ENCODE measurements at places on chromosomes 1 and 21.

GRCh38 chr1:168236836-168237611, 11.2 kb downstream of the SFT2D2 start:
- no peak for DNase-seq

DNA sequence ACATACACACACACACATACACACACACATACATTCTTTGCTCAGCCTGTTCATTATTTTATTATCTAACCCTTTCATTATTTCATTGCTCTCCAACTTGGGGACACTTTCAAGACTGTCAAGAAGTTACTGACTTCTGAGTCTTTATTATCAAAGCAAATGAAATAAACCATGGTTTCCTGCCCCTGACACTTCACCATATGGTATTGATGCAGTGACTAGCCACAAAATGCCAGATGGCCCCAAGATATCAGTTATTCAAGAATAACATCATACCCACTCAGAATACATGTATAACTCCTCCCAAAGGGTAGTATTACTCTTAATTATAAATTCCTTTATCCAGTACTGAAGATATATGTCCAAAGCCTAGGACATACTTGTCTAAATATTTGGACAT, 197.3 kb downstream of the MRPL39 start:
- no peak for DNase-seq

GRCh38 chr1:228059634-228060457, 22.7 kb upstream of the ARF1 start:
- DNase-seq: peak; percentile 20

- DNase-seq: no peak
Observed at GRCh38 chr21:34941162-34941561, 107.9 kb downstream of the RUNX1 start.

DNA sequence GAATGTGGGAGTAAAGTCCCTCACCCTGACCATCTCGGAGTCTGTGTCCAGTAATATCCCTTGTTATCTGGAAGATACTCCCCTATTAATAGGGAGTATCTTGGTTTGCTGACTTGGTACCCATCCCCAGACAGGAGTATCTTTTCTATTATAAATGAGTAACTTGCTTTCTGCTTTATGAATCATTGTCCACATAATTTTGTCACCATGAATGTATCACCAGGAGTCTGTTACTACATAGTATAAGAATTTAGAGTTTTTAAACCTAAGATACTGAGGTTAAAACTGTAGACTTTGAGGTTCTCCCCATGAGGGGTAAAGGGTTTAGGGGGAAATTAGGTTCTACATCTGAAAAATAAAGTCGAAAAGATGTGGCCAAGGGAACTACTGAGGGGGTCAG, 175.6 kb downstream of the FCRL5 start:
- no peak for DNase-seq

DNA sequence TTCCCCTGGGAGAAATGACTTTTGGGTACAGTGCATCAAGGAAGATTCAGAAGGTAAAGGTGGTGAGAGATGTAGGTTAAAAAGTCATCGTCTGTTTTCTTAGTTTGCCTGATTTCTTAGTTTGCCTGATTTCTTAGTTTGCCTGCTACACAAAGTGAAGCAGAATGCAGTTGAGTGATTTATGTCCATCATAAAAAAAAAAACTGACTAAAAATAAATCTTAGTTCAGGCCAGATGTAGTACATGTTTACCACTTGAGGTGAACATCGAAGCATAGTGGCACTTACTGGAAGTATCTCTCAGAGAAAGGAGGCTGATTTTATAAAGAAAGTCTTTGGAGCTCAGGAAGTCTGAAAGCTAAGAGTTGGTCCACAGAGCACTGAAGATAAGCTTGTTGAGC, 79.5 kb downstream of the LRRC8D start:
- DNase-seq: no peak

All from posterior cingulate gyrus (tissue), 11 donors.